Stimulated activated CD4-positive, alpha-beta T cell treated with anti-CD3 and anti-CD28 coated beads, Interleukin-1b, Interleukin-23, amount 100 ng/mL, for 24 hours (primary cell): ENCODE measurements at places on chromosomes 11 and 22.

- DNase-seq = no peak
Measured at GRCh38 chr11:61771985-61772455, 19.6 kb downstream of the MYRF start.

GRCh38 chr11:91997226-91997625 lies 227.4 kb upstream of the FAT3 start:
- no peak for DNase-seq

DNA sequence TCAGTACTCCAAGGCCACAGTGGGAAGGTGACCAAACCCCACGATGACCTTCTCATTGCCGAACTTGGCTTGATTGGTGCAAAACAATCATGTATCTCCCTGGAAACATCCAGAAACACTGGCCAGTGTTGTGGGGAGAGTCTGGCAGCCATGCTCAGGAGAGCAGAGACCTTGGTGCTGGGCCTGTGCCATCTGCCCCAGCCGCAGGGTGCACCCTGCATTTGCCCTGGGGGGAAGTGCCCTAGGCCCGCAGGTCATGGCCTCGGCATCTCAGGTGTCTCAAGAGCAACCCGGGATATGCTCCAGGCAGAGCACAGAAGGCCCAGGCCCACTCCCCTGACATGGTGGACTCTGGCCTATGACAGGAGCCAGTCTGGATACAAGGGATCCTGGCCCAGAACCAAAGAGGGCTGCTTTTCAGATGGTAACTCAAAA lies 23.7 kb downstream of the ARVCF start:
- no peak for DNase-seq

DNA sequence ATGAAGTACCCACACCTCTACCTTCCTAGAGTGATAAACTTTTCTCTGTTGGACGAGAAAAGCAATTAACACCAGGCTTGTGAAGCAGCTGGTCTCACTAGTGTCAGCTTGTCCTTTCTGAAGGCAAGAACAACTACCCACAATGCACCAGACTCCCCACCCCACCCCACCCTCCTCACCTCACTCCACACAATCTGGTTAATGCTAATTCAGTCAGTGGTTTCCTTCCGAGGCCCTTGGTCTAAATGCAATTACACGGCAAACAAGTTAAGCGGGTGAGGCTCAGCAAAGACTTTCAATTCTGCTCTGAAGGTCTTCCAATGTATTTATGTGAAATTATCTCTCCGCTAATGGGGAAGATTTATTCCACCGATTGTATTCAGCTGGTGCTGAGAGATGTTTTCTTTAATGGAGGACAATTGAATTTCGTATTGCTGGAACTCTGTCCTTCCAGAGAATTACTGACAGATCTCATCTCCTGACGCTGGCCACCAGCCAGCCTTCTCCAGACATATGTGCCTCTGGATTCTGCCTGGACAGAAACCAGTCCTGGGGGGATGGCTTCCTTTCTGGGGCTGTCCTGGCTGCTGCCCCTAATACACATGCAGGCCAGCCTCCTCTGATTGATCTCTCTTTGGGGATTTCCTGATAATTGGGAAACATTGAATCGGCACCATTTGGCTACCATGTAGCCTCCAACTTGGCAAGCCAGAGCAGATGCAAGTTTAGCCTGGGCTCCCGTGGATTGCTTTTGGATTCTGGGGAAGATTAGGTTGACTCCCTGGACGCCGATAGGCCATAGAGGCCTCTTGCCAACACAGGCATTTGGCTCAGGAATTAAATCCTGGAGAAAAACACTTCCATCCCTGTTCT lies 165.8 kb upstream of the NARS2 start:
- no peak for DNase-seq

GRCh38 chr11:8723711-8724110 lies 41.1 kb downstream of the RPL27A start:
- DNase-seq = no peak

GRCh38 chr11:65185869-65186341 lies 4.2 kb downstream of the CAPN1 start:
- DNase-seq = no peak

DNA sequence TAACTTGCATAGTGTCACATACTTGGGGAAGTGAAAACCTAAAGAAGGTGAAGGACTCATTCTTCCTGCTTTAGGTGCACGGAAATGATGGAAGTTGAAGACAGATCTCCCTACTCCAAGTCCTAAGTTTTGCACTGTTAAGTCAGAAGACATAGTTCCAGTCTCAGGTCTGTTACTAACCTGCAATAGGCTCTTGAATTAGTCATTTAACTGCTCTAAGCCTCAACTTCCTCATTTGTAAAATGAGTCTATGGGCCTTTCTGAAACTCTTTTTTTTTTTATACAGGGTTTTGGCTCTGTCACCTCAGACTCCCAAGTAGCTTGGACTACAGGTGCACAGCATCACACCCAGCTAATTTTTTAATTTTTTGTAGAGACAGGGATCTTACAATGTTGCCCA lies 30.8 kb upstream of the POU2AF1 start:
- DNase-seq = no peak

GRCh38 chr22:20205964-20206708 lies 55.3 kb upstream of the CCDC188 start:
- peak; percentile 53 for DNase-seq

- no peak for DNase-seq
Measured at GRCh38 chr11:47915783-47916182, 64.6 kb upstream of the PTPRJ start.

DNA sequence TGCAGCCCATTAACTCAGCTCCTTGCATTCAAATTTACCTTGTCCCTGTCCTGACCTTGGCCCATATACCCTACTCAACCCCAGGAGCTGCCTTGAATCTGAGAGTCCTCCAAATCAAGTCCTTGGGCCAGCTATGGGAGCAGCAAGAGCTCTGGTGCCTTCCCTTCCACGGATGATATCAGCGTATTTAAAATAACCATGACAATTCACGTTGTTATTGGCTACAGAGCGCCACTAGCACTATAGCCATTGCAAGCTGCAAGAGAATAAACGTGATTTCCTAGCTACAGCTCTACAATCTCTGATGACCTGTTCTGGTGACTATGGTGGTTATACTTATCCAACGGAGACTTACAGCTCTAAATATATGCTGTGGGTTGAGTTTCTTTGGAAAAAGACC lies 357.8 kb downstream of the LARGE1 start:
- DNase-seq = no peak

- DNase-seq = no peak
Measured at GRCh38 chr11:14587258-14587657, 56.3 kb upstream of the PDE3B start.

DNA sequence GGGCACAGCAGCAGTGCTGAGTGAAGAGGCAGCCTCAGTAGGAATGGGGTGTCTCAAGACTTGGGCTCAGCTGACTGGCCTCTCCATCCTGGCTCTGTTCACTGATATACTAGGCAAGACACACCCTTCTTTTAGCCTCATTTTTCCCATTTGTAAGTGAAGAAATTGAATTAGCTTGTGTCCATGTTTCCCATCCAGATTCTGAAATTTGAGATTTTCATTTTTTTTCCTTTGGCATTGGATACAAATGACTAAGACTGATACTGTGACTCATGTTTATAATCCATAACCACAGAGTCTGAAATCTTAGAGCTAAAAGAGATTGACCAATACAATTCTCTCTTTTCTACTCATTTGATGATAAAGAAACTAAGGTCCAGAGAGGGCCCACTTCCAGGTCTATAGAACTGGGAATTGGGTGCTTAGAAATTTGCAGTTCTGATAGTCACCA lies 110.9 kb downstream of the KCNC1 start:
- DNase-seq = no peak

DNA sequence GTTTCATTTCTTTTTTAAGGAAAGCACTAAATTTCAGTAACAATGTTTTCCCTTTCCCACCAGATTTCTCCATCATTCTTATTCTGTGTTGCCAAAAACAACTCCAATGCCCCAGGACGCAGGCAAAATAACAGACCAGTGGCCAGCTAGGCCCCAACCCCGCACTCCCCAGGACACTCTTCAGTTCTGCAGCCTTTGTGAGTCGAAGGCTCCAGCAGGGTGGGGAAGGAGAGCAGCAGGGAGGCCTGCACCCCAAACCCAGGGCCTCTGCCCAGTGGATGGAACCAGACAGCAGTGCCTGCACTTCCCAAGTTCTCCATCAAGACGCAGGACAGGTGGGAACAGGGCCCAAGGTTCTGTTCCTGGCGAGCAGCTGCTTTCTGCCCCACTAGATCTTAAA lies 34.4 kb downstream of the PPP2R1B start:
- DNase-seq = no peak

DNA sequence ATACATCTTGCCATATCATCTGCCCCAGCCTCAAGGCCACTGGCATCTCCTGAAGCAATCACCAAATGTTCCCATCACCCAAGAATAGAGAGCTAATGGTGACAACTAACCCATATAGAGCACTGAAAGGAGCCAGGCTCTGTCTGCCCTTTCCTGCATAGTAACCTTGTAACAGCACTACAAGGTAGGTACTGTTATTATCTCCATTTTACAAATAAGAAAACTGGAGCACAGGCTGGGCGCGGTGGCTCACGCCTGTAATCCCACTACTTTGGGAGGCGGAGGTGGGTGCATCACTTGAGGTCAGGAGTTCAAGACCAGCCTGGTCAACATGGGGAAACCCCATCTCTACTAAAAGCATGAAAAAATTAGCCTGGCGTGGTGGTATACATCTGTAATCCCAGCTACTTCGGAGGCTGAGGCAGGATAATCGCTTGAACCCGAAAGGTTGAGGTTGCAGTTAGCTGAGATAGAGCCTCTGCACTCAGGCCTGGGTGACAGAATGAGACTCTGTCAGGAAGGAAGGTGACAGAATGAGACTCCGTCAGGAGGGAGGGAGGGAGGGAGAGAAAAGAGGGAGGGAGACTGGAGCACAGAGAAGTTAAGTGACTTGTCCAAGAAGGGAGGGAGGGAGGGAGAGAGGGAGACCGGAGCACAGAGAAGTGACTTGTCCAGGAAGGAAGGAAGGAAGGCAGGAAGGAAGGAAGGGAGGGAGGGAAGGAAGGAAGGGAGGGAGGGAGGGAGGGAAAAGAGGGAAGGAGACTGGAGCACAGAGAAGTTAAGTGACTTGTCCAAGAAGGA lies 2.2 kb downstream of the SLC35F2 start:
- no peak for DNase-seq
